ENCODE measurements at places on chromosomes 2 and 18.

- DNase-seq: peak; percentile 38
These were observed 340 bp downstream of the SLC40A1 start for GRCh38 chr2:189580241-189580651.

DNA sequence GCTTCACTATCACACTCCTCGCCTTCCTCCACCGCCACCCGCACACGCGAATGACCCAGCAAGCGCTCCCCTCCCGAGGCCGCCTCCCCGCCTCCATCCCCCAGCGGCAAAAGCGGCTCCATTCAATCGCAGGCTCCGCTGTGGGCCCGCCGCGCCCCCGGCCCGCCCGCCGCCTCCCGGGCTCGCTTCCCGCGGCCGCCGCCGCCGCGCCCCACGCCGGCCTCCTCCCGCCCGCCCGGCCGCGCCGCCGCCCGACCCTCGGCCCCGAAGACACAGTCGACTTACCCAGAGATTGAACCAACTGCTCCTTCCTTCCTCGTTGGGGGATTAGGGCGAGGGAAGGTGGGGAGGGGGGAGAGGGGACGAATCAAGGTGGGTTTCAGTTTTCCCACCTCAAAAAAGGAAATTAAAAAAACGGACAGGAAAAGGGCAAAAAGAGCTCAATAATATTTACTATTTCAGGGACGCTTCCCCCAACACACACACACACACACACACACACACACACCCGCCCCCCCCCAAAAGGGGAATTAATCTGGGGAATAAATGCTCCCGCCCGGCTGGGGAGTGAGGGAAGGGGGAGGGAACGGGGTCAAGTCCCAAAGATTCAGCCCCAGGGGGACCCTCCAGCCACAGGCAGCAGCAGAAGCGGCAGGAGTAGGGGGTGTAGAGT is 743 bp downstream of the XPO1 start:
- DNase-seq: no peak

- no peak for DNase-seq
These were observed 494.2 kb upstream of the SPHKAP start for GRCh38 chr2:228675646-228676045.

DNA sequence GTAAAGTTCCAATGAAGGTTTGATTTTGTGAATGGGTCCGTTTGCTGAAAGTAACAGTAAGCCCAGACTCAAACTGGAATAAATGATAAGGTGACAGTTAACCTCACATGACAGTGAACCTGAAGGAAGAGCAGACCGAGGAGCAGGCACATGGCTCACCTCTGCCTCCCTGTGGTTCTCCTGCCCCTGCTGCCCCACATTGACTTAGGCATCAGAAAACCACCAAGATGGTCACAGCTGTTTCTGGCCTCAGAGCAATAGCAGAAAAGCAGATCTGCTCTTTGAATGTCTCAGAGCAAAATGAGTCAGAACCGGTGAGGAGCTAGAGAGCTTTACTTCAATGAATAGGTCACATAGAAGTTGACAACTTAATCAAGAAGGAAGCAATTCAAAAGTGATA is 487.6 kb downstream of the METTL4 start:
- DNase-seq: no peak

DNA sequence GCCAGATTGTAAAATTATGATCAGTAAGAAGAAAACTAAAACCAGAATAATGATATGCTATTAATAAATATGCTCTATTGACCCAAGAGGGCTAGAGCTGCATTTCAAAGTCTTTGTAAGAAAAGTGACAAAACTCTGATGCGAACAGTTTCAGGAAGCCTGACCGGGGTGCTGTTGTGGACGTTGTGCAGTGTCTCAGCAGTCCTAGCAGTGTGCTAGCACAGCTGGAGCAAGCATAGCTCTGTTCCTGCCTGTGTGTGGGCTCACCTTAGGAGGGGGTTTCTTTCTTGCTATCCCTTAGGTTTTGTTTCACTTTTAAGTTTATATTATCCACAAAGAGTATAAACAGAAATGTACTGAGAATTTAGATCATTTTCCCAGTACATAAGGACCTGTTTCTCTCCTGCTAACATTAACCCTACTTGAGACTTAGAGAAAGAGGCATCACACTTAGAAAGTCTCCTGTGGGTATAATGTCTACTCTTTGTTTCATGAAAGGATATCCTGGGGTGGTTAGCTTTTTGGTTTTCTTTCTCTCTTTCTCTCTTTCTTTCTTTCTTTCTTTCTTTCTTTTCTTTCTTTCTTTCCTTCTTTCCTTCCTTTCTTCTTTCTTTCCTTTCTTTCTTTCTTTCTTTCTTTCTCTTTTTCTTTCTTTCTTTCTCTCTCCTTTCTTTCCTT is 124.5 kb downstream of the TMEM182 start:
- DNase-seq: no peak

DNA sequence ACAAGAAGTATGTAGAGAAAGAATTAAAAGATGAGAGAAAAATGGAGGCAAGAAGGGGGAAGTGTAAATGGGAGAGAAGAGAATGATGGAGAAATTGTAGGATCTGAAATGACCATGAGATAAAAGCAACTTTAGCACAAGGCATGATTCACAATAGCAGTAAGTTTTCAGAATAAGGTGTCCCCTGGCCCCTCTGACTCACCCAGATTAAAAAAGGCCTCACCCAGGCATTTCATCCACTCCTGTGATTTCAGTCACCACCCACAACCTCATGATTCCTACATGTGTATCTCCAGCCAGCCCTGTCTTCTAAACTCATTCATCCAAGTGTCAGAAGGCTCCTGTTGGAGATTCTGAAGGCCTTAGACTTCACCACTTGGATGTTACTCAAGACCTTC is 56.6 kb downstream of the SP100 start:
- no peak for DNase-seq

- no peak for DNase-seq
These were observed 78.0 kb upstream of the DNMT3A start for GRCh38 chr2:25419678-25420242.

DNA sequence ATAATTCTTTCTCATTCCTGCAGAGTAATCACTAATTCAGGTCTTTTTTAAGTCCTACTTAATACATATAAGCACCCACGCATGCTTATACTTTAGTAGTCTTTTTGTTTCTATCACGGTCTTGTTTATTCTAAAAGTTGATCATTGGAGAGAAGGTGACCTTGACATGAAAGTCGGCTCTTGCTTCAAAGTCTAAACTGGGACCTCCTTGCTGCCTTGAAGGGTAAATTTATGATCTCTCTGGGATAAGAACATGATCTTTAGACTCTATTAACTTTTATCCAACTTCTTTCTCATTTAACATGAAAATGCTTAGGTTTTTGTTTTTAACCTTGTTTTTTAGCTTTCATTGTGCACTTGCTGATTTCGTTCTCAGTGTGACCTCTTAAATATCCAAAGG is 792.3 kb downstream of the DPP10 start:
- DNase-seq: no peak

GRCh38 chr2:227378371-227378782 is 729 bp downstream of the TM4SF20 start:
- no peak for DNase-seq

DNA sequence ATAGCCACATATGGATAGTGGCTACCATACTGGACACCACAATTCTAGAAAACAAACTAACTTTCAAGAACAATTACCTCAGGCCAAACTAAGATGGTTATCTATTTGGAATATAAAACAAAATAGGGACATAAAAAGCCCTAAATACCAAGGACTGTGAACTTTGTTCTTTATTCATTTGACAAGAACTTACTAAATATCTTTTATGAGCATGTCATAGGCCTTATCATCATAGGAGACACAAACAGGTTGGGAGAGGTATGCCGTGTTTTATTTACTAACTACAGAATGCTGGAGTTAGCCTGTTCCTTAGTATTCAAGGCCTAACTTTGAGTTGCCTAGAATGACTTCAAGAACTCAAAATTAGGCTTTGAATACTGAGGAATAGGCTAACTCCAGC is 32.1 kb downstream of the CCDC93 start:
- no peak for DNase-seq

GRCh38 chr2:113686537-113686936 is 59.5 kb downstream of the RABL2A start:
- DNase-seq: no peak

- no peak for DNase-seq
These were observed 40.8 kb upstream of the CCDC102B start for GRCh38 chr18:68757126-68757525.

Measured in stimulated activated naive CD4-positive, alpha-beta T cell (primary cell).